Activated naive CD8-positive, alpha-beta T cell treated with anti-CD3 and anti-CD28 coated beads, Interleukin-2, amount 10 ng/mL, durations not matched to agents 7 days and 5 days (primary cell): ENCODE measurements at places on chromosomes 5 and 9.

DNA sequence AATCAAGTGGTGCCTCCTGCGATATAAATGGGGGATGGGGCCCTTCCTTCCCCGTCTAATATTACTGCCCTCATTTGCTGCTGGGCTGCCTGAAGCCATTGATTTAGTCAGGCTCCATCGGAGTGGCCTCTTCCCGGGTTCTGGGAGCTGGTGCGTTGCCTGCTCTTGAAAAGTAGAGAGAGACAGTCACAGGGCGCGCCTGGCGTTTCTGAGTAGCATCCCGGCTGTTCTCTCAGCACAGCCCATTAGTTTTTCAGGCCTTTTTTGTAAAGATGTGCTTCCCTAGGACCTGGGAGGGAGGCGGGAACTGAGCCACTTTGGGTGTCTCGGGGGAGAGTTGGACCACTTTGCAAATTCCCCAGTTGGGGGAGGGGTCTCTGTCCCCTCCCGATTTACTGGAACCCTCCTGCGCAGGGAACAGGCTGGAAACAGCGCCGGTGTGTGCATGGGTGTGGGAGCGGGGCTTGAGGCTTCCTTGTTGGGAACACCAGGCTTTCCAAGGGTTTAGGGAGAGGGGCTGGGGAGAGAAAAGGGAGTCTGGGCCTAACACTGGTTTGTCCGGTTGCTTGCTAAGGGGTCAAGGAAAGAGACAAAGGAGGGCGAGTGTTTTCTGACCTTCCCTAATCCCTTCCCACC is 4.7 kb downstream of the PRDM6 start:
- peaks cover 5% of the 10 kb centered on the region for H3K4me1 ChIP-seq
- H3K36me3 ChIP-seq = no peaks in the 10 kb centered on the region
- H3K27ac ChIP-seq = no peak overlapping the region
- peaks cover 74% of the 10 kb centered on the region for H3K27me3 ChIP-seq
- DNase-seq = no peak

- H3K36me3 ChIP-seq = peaks cover 7% of the 10 kb centered on the region
- H3K4me3 ChIP-seq = no peak overlapping the region
- peaks cover 8% of the 10 kb centered on the region for H3K4me1 ChIP-seq
Measured at GRCh38 chr5:107958861-107959260, 288.1 kb upstream of the EFNA5 start.

- H3K36me3 ChIP-seq = no peaks in the 10 kb centered on the region
- no peak for DNase-seq
- H3K4me1 ChIP-seq = peaks cover 4% of the 10 kb centered on the region
- peak overlapping the region; percentile 8 for H3K4me3 ChIP-seq
- H3K27ac ChIP-seq = peak overlapping the region; percentile 51
Measured at GRCh38 chr9:136947955-136948510, 3.0 kb downstream of the C8G start.

GRCh38 chr9:106920701-106921283 is 57.8 kb downstream of the ZNF462 start:
- H3K27ac ChIP-seq = no peak overlapping the region
- no peaks in the 10 kb centered on the region for H3K4me1 ChIP-seq
- no peak overlapping the region for H3K4me3 ChIP-seq
- no peaks in the 10 kb centered on the region for H3K27me3 ChIP-seq

- no peaks in the 10 kb centered on the region for H3K27me3 ChIP-seq
- no peaks in the 10 kb centered on the region for H3K4me1 ChIP-seq
- no peak for DNase-seq
- H3K36me3 ChIP-seq = no peaks in the 10 kb centered on the region
Measured at GRCh38 chr5:4480528-4481349, 659.4 kb upstream of the ADAMTS16 start.

- H3K27ac ChIP-seq = no peak overlapping the region
- DNase-seq = no peak
- no peaks in the 10 kb centered on the region for H3K36me3 ChIP-seq
Measured at GRCh38 chr5:164306662-164307061, 801.2 kb downstream of the MAT2B start.

DNA sequence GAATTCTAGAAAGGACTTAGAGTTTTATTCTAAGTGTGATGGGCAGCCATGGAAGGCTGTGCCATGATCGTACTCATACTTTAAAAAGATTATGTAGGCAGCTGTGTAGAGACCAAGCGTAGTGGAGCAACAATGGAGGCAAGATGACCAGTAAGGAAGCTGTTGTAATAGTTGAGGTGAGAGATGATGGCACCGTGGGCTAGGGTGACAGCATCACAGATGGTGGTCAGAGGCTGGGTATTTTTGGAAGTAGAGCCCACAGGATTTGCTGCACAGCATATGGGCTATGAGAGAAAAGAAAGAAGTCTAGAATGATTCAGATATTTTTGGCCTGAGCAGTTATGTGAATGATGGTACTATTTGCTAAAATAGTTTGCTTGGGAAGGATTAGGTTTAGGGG is 7.7 kb downstream of the ARHGAP26 start:
- H3K4me3 ChIP-seq = no peak overlapping the region
- peaks cover 6% of the 10 kb centered on the region for H3K36me3 ChIP-seq
- H3K27me3 ChIP-seq = no peaks in the 10 kb centered on the region
- H3K4me1 ChIP-seq = peaks cover 36% of the 10 kb centered on the region
- DNase-seq = no peak

DNA sequence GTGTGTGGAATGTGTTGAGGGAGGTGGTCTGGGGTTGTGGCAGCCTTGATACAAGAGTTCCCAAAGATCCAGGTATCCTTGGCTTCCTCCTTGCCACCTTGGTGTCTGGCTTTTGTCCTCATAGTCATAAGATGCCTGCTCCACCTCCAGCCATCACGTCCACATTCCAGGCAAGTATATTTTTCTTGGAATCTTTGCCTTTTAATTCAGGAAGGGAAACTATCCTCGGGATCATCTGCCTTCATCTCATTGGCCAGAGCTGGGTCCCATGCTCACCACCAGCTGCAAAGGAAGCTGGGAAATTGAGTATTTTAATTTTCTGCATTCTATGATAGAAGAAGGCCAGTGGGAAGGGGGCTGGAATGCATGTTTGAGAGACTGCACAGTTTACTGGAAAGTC is 186.7 kb downstream of the C9orf50 start:
- H3K27me3 ChIP-seq = peaks cover 46% of the 10 kb centered on the region
- no peaks in the 10 kb centered on the region for H3K36me3 ChIP-seq
- no peak overlapping the region for H3K27ac ChIP-seq
- H3K4me1 ChIP-seq = peaks cover 11% of the 10 kb centered on the region
- DNase-seq = no peak

GRCh38 chr5:119743927-119744326 is 114.6 kb downstream of the FAM170A start:
- no peak overlapping the region for H3K4me3 ChIP-seq
- H3K27me3 ChIP-seq = no peaks in the 10 kb centered on the region
- no peaks in the 10 kb centered on the region for H3K36me3 ChIP-seq

DNA sequence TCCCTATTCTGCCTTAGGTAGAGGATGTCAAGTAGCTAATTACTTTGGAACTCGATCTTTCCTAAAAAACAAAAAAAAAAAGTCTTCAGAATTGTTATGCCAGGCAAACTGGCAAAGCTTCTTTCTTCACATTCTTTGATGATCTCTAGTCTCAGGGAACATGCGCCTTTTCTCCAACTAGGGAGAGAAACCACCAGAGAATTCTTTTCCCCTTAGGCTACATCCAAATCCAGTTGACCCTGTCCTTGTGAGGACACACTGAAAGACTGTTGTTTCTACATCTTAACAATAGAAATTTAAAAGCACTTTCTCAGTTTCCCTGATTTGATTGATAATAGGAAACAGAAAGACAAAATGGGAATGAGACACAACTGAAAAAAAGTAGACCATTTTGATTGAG is 94.7 kb upstream of the ITGA2 start:
- H3K36me3 ChIP-seq = peaks cover 3% of the 10 kb centered on the region
- no peaks in the 10 kb centered on the region for H3K4me1 ChIP-seq
- H3K27me3 ChIP-seq = no peaks in the 10 kb centered on the region
- no peak for DNase-seq
- H3K4me3 ChIP-seq = no peak overlapping the region
- no peak overlapping the region for H3K27ac ChIP-seq

- peaks cover 14% of the 10 kb centered on the region for H3K4me1 ChIP-seq
- no peaks in the 10 kb centered on the region for H3K36me3 ChIP-seq
- H3K27me3 ChIP-seq = peaks cover 60% of the 10 kb centered on the region
- DNase-seq = no peak
Measured at GRCh38 chr5:176809544-176810080, 747 bp upstream of the UNC5A start.

DNA sequence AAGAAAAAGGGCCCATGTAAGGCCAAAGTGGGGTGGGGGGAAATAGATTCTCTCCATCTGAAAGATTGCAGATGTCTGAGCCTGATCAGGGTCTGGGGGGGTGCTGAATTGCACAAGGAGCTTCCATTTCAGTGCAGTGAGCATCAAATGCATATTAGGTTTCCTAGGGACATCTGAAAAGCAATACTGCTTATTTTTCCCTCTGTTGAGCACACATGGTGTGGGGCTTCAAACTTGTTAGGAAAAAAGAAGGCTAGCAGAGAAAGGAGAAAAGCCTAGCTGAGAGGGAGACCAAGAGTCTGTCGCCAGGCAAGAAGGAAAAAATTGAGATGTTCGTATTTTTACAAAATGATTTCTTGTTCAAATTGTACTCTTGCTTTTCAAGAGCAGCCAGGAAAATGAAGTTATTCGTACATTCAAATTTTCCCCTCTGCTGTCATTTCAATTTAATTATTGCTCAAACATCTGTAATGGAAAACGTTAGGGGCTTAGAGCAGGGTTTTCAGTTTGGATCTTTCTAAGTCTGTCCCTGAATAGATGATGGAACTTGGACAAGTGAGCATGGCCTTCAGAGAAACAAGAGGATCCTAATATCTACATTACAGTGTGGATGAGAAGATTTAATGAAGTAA is 191.9 kb upstream of the GAS1 start:
- no peak for DNase-seq
- no peaks in the 10 kb centered on the region for H3K36me3 ChIP-seq
- no peaks in the 10 kb centered on the region for H3K27me3 ChIP-seq
- no peaks in the 10 kb centered on the region for H3K4me1 ChIP-seq
- no peak overlapping the region for H3K4me3 ChIP-seq

- DNase-seq = no peak
- H3K27ac ChIP-seq = no peak overlapping the region
- no peak overlapping the region for H3K4me3 ChIP-seq
- no peaks in the 10 kb centered on the region for H3K36me3 ChIP-seq
- no peaks in the 10 kb centered on the region for H3K4me1 ChIP-seq
Measured at GRCh38 chr9:15867334-15867733, 314.5 kb downstream of the CCDC171 start.

GRCh38 chr9:88533951-88534455 is 975 bp upstream of the NXNL2 start:
- no peak for DNase-seq
- peaks cover 18% of the 10 kb centered on the region for H3K4me1 ChIP-seq
- peaks cover 72% of the 10 kb centered on the region for H3K27me3 ChIP-seq
- H3K27ac ChIP-seq = no peak overlapping the region

DNA sequence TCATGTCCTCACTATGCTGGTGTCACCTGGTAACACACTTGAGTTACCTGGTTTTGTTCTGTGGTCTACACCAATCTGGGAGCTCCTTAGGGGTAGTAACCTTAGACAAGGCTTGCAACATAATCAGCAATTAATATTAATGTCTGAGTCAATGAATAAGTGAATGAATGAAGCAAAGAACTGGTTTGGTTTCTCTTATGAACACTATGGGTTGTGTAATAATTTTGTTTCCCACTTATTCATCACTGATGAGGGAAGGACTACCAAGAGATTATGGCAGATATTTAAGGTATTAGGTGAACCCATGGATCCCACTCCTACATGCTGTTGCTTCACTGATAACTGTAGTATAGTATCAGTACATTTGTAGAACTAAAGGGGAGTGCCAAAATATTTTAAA is 116.0 kb downstream of the SLC12A2 start:
- no peak for DNase-seq
- no peak overlapping the region for H3K4me3 ChIP-seq
- H3K27me3 ChIP-seq = peaks cover 6% of the 10 kb centered on the region
- no peak overlapping the region for H3K27ac ChIP-seq

DNA sequence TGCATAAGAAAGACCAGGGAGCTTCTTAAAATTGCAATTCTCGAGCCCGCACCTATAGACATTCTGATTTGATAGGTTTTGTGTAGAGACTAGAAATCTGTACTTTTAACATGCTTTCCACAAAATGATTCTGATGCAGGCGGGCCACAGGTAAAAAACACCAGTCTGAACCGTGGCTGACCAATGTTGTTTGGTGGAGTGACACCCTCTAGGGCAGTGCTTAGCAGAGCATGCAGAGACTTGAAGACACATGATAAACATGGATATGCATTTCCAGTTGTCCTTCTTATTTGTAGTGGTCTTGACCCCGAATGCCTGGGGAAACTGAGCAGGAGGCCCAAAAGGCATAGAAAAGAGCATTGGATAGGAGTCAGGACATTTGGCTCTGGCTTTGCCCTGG is 10.5 kb upstream of the COL15A1 start:
- H3K4me3 ChIP-seq = no peak overlapping the region
- H3K4me1 ChIP-seq = no peaks in the 10 kb centered on the region
- DNase-seq = no peak
- peaks cover 16% of the 10 kb centered on the region for H3K27me3 ChIP-seq

DNA sequence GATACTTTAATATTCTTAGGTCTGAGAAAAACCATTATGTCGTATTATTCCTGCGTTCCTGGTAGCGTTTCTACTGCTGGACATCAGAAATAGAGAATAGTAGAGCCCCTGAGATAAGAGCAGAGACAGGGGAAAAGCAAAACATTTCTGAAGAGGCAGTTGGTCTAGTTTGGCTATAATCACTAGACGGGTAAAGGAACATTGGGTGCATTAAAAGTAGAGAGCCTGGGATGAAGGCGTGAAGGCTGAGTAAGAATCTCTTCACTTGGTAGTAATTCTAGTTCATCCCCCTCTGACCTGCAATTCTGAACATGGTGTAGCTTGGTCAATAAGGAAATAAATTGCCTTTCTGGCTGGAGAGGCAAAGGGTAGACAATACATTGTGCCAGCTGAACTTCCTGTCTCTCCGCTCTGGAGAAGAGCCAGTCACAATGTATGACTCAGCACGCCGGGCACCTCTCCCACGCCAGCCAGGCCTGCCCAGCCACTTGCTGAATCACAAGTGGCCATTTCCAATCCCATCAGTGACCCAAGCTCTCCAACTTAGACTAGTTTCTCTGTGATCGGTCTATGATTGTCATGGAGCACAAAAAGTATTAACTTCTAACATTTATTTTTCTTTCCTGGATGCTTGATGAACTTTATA is 75.4 kb downstream of the STK32A start:
- DNase-seq = no peak
- no peaks in the 10 kb centered on the region for H3K4me1 ChIP-seq
- no peak overlapping the region for H3K27ac ChIP-seq
- no peak overlapping the region for H3K4me3 ChIP-seq

- no peaks in the 10 kb centered on the region for H3K36me3 ChIP-seq
- H3K4me3 ChIP-seq = no peak overlapping the region
- no peak overlapping the region for H3K27ac ChIP-seq
Measured at GRCh38 chr5:181152406-181152805, 5.0 kb downstream of the OR2V2 start.

GRCh38 chr5:117302949-117303348 is 728.3 kb upstream of the SEMA6A start:
- H3K4me1 ChIP-seq = no peaks in the 10 kb centered on the region
- H3K36me3 ChIP-seq = no peaks in the 10 kb centered on the region
- H3K27me3 ChIP-seq = no peaks in the 10 kb centered on the region
- DNase-seq = no peak
